Activated B cell treated with CpG ODN at 0.5 μM for 24 hours (primary cell): ENCODE measurements at places on chromosomes 5 and 9.

GRCh38 chr5:121668635-121669034 lies 183.0 kb upstream of the FTMT start:
- no peak for DNase-seq

DNA sequence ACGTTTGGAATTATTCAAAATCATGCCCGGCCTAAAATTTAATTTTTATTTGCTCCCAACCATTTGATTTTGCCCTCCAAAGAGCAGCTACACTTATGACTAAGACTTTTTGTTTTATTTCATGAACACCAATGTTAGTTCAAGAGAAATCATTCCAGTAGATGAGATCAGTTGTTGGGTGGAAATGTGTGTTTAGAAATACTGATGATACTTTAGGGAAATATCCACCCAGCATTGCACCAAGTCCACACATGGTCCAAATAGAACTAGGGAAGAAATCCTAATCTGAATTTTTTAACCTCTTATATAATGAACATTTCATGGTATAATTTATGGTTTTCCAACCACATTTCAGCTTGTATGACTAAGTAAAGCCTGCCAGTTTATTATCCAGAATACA lies 28.3 kb upstream of the GOLPH3 start:
- no peak for DNase-seq

GRCh38 chr5:115544043-115544435 lies 536 bp downstream of the FEM1C start:
- DNase-seq = no peak

DNA sequence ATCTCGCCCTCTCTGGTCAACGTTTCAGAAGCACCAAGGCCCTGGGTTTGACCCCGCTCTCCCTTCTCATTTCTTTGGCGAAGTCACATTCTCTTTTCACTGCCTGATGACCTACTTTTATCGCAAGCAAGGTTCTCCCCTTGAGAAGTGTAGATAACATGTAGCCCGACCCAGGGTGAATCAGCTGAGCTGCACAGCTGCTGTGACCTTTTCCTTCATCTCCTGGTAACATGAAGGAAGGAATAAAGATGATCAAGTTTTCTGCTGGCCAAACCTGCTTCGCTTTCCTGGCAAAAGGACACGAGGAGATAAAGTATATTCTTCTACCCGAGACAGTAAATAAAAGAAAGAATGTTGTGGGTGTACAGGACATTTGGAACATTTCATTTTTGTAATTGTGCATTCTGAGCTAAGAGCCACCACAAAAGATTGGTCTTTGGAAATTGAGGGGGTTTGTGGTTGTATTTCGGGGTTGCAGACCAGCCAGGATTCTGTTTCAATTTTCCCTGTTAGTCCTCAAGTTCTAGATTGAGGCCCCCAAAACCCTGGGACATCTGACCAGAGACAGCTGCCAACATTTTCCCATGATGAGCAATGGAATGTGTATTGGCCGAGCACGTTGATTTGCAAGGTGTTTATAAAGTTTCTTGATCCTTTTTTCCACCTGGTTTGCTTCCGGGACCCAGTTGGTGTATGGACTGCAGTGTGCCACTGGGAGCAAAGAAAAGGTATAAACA lies 155.1 kb upstream of the ZNF462 start:
- no peak for DNase-seq

GRCh38 chr5:165242646-165243045 lies 1737.2 kb downstream of the MAT2B start:
- no peak for DNase-seq
